OCI-M1 (cell line): ENCODE measurements at places on chromosomes 4 and X.

DNA sequence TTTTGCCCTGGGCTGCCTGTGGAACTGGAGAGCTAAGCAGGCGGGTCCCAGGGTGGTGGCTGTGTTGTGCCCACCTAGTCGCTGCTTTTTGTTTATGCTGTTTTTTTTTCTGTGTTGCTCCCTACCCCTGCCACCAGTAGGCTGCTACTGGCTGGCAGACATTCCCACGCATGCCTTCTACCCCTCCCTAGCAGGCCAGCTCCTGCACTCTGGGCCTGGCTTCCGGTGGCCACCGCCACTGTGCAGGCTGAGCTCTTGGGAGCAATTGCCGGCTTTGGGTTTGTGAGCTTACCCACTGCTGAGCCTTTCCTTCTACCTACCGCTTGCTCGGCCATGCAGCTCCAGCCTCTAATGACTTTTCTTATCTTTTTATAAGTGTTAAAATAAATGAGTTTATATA lies 57.6 kb downstream of the RBM46 start:
- no peak for DNase-seq

DNA sequence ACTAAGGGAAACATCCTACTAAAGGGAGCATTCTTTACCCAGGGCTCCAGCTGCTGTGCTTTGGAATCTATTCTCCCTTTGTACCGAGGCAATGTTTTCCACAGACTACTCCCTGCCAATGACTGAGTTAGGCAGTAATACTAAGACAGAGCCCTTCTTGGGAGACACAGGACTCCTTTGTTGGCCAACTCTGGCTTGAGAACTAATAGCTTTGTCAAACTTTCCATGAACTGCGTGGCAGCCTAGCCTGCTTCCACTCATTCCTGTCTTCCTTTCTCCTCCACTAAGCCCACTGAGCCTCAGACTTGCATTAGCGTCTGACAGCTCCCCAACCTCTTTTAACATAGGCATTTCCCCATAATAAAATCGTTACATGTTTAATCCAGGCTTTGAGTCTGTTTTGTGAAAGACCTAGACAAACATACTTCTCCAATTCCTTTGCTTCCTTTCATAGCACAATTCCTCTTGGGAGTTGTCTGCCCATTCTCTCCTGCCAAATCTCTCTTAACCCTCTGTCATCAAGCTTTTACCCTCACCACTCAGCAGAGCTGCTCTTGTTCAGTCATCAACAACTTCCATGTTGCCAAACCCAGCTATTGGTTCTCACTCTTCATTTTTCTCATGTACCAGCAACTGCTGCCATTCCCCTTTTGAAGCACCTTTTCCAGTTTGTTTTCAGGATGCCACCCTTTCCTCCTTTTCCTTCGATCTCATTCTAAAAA lies 300.3 kb upstream of the IGFBP7 start:
- DNase-seq: no peak

DNA sequence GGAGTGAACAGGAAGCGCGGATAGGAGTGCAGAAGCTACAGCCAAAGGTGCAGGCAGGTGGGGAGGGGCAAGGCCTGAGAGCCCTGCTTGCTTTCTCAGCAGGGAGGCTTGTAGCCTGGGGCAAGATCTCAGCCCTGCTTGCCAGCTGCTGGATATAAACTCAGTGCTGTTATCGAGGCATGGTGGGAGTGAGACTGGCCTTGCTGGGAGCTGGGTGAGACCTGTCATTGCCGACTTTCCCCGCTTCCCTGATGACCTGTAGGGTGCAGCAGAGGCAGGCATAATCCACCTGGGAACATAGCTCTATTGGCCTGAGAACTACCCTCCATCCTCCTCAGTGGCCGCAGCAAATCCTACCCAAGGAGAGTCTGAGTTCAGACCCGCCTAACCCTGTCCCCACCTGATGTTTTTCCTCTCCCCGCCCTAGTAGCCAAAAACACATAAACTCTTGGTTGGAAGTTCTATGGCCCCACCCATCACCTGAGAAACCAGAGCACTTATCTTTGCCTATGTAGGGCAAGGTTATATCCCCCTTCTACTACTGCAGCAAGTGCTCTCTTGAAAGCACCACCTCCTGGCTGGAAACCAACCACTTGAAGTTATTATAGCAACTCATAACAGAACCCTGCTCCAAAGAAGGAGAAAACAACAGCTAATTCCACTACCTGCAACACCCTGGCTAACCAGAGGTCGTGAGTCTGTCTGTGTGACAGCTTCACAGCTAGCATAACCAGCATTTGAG lies 80.7 kb downstream of the FHIP1A start:
- no peak for DNase-seq

DNA sequence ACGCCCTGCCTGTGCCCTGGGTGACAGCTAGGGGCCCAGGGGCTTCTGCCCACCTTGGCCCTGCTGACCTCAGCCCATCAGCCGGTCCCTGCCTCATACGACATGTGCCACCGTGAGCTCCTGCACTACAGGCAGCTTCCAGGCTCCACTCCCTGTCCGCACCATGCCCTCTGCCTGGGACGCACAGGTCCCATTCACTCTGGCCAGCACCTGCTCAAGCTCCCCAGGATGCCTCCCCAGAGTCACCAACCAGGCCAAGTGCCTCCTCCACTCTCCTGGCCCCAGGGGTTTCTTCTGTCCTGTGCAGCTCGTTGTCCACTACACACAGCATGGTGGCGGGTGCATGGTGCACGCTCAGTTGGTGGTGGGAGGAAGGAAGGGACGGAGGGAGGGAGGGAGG lies 20.2 kb upstream of the MRFAP1 start:
- no peak for DNase-seq

DNA sequence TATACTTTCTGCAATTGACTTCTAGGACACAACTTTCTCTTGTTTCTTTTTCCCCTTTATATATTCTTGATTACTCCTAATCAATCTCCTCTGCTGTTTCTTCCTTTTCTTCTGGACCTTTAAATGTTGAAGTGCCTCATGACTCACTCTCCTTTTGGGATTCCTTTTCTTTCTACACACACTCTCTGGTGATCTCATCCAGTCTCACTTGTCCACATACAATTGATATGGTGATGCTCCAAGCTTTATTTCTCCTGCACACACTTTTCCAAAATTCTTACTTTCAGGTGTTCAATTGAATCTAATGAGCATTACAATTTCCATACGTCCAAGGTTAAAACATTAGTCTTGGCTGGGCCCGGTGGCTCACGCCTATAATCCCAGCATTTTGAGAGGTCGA lies 794.8 kb upstream of the EPHA5 start:
- DNase-seq: no peak

DNA sequence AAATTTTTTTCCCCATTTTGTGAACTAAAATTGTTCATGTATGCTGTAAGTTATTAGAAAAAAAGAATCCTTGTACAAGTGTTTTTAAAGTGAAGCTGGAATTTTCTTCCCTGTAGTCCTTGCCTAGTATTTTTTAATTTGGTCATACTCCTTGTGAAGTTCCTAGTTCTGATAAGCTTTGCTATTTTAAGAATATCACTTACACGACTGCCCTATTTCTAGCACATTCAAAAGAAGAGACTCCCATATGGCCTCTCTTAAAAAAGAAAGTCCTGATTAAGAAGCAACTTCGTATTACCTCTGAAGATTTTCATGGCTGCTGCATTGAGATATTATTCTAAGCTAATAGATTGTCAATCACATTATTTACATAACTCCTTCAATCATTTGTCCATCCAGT lies 87.2 kb downstream of the KLHL8 start:
- no peak for DNase-seq

DNA sequence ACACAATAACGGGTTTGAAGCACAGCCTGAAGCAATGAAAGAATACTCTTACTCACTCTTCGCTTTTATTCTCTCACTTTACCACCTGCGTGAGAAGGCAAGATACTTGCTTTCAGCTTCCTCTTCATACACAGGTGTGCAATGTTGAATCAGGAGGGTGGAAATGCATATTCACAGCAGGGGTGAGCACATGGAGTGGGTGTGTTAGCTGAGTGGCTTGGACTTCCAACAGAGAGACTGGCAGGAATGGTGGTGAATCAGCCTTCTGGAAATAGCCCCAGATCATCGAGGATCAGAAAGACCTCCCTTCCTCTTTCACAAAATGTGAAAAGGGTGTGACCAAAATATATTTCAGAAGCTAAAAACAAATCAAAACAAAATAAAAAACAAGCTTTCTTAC lies 521.2 kb downstream of the STIM2 start:
- DNase-seq: no peak

DNA sequence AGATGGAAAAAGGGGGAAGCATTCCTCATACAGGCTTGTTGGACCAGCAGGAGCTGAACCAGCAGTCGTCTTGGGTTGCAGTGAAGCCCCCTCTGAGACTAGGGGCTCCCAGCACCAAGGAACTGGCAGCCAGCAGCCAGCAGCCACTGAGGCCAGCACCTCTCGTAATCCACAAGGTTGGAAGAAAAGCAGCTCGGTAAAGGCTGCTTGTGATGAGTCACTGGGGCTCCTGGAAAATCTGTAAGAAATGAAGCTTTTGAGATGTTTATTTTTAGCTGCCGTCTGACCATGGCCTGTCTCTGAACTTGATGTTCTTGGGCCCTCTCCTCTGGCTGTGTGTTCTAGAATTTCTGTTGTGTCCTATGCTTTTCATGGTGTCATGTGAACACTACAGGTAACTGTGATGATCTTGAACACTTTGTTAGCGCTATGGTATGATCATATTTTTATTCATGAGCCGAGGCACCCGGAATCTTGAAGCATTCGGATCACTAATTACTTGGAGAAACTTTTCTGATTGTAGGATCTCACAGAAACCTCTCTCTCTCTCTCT lies 18.6 kb downstream of the CLCN4 start:
- peak; percentile 11 for DNase-seq

DNA sequence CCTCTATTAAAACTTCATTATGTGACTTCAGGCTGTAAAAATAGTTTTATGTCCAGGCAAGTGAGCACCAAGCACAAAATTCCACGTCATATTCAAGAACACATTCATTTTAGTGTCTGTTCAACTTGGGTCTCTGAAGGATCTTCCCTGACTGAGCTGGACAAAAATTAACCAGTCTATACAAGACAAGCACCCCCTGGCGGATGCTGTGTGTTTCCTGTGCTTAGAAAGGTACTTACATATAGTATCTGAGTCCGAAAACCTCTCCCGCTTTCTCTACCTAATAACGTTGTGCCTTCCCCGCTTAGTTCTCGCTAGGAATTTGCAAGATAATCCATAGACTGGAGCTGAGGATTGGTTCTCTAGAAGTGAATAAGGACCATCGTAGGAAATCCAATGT lies 2214.5 kb upstream of the TENM3 start:
- peak; percentile 86 for DNase-seq

GRCh38 chr4:76822303-76822702 lies 75.6 kb downstream of the SOWAHB start:
- no peak for DNase-seq
